ENCODE measurements at places on chromosomes 3 and 15.
A peak's percentile ranks its signal among the peaks of the same experiment; 100 is the strongest.

DNA sequence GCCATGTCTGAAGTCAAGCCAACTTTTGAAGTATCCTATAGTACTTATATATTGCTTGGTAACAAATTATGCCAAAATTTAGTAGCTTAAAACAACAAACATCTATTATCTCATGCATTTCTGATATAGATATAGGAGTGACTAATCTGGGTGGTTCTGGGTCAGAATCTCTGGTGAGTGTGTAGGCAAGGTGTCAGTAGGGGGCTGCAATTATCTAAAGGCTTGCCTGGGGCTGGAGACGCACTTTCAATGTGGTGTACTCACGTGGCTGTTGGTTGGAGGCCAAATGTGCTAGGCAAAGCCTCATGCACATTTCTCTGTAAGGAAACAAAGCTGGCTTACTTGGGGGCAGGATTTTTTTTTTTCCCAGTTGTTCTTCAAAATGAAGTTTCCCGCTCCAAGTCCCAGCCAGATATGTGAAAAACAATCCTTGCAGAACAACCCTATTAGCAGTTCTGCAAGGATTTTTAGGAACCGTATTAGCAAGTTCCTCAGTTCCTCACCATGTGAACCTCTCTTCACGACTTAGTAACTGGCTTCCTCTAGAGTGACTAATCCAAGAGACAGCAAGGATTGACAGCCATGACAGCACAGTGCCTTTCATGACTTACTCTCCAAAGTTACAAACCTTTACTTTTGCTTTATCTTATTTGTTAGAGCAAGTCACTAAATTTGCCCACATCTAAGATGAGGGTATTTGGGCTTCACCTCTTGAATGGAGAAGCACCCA is 25.8 kb downstream of the GREM1 start:
- DNase-seq = no peak

- no peak for DNase-seq
Measured at GRCh38 chr15:70281811-70282307, 184.1 kb upstream of the TLE3 start.

- no peak for DNase-seq
Measured at GRCh38 chr15:90664650-90665287, 52.4 kb upstream of the BLM start.

DNA sequence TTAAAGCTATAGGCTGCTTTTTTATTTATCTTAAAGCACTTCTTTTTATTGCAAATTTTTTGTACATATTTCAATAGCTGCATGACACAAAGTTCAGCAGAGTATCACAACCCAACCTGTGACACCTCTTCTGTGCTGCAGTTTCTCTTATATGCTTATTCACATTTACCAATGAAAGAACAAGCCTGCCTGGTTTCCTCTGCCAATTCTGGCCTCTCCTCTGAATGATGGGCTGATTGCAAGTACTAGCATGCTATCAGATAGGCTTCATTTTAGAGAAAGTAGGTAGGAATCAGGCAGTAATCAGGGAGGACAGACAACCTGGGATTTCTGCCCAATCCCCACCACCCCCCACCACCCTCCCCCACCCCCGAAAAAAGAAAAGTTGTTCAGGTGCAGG is 26.6 kb downstream of the ACKR4 start:
- DNase-seq = no peak

- no peak for DNase-seq
Measured at GRCh38 chr15:29126208-29126536, 143.4 kb downstream of the NSMCE3 start.

DNA sequence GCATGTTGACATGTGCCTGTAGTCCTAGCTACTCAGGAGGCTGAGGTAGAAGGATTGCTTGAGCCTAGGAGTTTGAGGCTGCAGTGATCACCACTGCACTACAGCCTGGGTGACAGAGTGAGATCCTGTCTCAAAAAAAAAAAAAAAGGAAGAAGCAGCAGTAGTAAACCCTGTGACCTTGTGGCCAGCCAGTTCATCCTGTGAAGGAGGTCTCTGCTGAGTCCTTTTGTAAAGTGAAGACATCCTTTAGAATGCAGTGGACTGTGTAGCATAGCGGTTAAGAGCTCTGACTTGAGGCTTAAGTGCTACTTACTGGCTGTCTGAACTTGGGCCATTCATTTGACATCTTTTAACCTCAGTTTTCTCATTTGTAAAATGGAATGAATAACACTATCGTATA is 8.3 kb downstream of the EXOSC7 start:
- DNase-seq = no peak

GRCh38 chr3:30011237-30011803 is 595.1 kb upstream of the TGFBR2 start:
- DNase-seq = no peak

- DNase-seq = no peak
Measured at GRCh38 chr3:189249987-189250386, 78.2 kb downstream of the TPRG1 start.

- DNase-seq = no peak
Measured at GRCh38 chr15:90887037-90887481, 2.8 kb downstream of the FES start.

GRCh38 chr15:94723801-94724200 is 492.4 kb downstream of the MCTP2 start:
- DNase-seq = no peak

DNA sequence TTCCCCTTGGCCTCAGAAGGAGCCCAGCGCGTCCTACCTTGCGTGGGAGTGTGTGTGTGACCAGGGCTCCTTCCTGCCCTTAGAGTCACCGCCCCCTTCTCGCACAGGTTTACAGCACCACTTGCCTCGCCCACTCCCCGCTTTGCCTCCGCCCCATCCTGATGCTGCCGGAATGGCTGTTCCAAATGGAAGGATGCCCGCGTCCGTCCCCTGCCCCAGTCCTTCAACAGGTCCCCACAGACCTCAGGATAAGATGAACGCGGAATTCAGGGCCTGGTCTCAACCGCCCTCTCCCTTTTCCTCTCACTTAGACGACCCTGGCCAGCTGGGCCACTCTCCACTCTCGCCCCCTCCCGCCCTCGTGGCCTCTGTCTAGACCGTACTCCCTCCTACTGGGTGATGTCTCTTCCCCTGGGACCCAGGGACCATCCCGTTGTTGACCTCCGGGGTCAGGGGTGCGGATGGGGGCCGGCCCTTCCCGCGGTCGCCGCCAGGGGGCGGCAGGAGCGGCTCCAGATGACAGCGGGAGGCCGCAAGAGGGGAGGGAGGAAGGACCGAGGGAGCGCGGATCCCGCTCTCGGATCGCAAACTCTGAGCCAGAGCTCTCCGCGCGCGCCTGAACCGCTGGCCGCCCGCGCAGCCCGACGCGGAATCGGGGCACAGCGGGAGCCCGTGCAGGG is at the start of gene THSD4:
Gene THSD4 (plus strand): TSS at position 585 of the 680 bp plus-strand sequence.
- peak; percentile 93 for DNase-seq

DNA sequence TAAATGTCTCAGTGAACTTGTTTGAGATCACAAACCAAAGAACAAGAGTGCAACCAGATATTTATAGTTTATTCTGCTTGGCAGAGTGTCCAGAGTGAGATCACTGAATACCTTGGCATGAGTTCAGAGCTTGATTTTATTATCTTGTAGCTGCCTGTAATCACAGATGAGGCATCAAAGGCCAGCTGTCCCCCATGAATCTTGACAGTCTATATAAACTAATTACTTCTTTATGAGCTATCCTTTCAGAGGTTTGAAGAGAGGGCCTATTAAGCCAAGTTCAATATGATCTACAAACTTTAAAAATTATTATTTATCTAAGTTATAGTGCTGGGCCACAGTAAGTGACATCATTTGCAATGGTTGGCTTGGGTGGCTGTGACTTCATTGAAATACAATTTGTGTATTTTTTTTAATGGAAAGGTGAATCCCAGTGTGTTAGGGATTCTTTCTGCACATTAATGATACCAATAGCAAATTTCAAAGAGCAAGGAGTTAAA is 251.5 kb downstream of the CLSTN2 start:
- DNase-seq = no peak

DNA sequence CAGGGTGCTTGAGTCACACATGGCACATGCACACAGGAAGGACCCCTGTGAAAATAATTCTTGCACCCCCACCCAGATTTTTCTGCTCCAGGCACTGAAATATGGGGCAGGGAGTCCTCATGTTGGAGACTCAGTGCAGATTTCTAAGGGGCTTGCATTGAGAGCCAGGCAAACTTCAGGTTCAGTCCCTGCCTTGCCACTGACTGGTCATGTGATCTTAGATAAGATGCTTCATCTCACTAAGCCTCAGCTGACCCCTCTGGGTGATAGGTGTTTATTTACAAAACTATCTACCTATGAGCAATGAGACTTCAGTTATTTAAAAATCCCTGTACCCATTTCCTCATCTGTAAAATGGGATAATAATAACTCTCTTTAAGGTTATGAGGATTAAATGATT is 30.1 kb upstream of the C3orf80 start:
- DNase-seq = no peak

DNA sequence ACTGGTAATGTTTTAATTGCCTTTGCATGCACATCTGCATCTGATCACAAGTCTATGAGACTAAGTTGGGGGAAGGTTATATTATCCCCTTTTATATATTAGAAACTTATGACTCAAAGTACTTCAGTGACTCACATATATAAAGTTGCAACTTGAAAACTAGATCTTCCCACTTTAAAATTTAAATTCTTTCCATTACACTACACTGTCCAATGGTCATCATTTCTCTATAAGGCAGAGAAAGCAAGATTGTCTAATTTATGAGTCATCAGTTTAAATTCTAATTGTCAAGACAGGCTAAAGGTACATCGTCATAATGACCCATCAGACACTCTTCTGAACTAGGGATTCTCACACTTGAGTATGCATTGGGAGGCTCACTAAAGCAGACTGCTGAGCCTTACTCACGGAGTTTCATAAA is 37.9 kb downstream of the CPA3 start:
- DNase-seq = no peak

- DNase-seq = no peak
Measured at GRCh38 chr3:186458306-186459107, 85.7 kb downstream of the CRYGS start.

- DNase-seq = no peak
Measured at GRCh38 chr3:30707825-30708224, 101.4 kb downstream of the TGFBR2 start.

- no peak for DNase-seq
Measured at GRCh38 chr3:195181113-195181498, 89.9 kb downstream of the XXYLT1 start.

All from neural progenitor cell (in vitro differentiated cells).